Fibroblast of lung (primary cell): ENCODE measurements at places on chromosomes 12 and 14. TPM values are rescaled to one million over a fixed set of nuclear protein-coding genes. Genes with fewer than 3 reads are reported as not detected.

Gene ENDOU
- total RNA-seq, result 0.17 TPM in 1 of 2 replicates, not detected in the other

GRCh38 chr14:93017301-93017797, 94.4 kb downstream of the CHGA start:
- no peak for DNase-seq

- no peak for DNase-seq
Observed at GRCh38 chr12:52073531-52074381, 4.0 kb downstream of the ATG101 start.

DNA sequence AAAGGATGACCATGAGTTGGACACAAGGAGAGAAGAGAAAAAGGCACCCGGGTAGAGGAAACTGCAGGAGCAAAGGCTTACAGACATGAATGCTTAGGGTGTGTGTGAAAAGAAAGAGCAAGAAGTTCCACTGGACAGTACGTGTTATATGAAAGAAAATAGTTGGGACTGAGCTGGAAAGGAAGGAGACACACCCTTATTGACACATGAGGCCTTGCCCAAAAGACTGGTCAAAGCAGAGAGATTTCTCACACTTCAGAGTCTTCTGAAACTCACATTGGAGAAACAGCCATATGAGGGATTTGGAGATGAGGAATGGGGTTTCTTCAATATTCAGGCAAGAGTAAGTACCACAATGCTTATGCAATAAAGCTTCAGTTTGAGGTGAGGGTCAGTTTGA, 56.0 kb downstream of the TTC9 start:
- no peak for DNase-seq

- DNase-seq, result no peak
Observed at GRCh38 chr12:31991146-31991545, 31.9 kb downstream of the RESF1 start.
